GM18507 (cell line): ENCODE measurements at places on chromosomes 6 and 20.

- no peak for DNase-seq
Observed at GRCh38 chr6:3371222-3371949, 85.5 kb downstream of the SLC22A23 start.

GRCh38 chr6:147429794-147430193 is 78.7 kb upstream of the SAMD5 start:
- DNase-seq, result no peak

- DNase-seq, result no peak
Observed at GRCh38 chr6:148682252-148682651, 64.6 kb upstream of the UST start.

DNA sequence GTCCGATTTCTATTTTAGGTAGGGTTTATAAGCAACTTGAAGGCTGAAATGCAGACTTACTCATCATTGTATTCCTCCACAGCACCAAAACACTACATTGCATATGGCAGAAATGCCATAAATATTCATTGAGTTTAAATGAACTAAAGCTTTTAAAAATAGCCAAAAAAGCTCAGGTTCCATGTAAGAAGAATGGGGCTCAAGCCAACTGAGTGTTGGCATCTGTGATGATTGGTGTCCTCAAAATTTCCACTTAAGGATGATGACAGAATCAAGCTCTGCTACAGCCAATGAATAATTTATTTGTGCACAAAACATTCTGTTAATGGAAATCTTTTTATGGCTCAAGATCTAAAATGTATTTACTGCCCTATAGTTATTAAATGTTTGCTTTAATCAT is 115.4 kb downstream of the HIVEP2 start:
- no peak for DNase-seq

DNA sequence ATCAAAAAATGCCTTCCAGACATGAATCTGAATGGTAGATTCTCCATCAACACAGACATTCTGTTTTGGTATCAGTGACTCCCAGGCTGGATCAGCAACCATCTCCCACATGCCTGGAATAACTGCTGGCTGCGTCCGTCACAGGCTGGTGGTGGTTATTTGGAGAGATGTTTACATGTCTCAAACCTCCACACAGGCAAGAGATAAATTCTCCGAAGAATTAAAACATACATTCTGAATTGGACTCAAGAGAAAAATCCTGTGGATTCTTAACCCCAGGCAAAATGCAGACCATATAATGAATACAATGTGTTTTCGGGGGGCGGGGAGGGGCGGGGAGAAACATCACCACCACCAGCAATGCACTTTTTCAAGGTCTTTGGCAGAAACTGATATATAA is 108.2 kb downstream of the THBS2 start:
- DNase-seq, result no peak

GRCh38 chr20:58565461-58566175 is 50.4 kb upstream of the APCDD1L start:
- DNase-seq, result no peak

GRCh38 chr6:41464019-41464418 is 82.2 kb upstream of the FOXP4 start:
- DNase-seq, result no peak

- DNase-seq, result no peak
Observed at GRCh38 chr6:44044154-44044539, 83.1 kb downstream of the MRPL14 start.
